ENCODE measurements at places on chromosomes 6 and 20.

DNA sequence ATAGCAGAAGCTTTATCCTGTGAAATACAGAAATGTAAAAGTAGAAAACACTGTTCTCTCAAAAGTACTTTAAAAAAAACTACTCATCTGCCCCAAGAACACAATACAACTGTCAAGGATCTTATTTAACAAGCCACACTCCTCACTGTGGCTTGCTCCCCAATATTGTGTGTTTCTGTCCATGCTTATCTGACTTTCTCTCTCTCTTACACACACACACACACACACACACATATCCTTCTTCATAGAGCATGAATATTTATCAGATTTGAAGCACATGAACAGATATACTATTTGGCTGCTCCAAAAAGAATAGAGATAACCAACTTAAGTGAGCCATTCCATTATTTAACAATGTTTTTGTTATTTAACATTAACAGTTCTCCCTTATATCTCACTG lies 3.6 kb upstream of the PHIP start:
- no peak for DNase-seq

GRCh38 chr20:17504898-17505635 lies 26.1 kb downstream of the BFSP1 start:
- peak; percentile 6 for DNase-seq

DNA sequence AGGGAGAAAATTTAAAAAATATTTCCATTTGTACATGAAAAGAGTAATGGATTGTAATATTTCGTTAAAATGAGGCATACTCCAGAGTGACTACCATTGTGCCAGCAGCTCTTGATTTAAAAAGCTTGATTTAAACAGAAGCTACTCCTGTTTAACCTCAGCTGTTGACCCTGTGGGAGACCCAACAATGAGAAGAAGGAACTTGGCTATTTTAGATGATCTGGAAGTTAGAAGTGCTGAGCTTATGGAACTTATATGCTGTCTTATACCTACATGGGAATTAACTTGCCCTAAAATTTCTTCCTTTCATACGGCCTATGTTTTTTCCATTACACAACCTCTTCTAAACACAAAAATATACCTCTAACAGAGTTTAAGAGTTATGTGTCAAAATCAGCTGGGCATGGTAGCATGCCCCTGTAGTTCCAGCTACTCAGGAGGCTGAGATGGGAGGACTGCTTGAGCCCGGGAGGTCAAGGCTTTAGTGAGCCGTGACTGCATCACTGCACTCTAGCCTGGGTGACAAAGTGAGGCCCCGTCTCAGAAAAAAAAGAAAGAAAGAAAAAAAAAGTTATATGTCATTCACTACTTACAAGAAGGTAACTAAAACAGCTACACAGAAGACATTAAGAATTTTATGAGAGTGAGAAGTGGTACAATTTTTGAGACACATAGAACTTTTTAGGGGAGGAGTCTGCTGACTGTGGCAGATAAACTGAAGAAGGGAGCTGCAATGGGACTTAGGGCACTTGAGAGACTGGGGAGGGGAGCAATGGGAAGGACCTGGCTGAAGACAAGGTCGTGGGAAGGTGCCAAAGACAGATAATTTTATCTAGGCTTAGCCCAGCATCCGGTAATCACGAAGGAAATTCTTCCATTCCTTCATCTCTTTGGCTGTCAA lies 139.9 kb downstream of the MYB start:
- no peak for DNase-seq

DNA sequence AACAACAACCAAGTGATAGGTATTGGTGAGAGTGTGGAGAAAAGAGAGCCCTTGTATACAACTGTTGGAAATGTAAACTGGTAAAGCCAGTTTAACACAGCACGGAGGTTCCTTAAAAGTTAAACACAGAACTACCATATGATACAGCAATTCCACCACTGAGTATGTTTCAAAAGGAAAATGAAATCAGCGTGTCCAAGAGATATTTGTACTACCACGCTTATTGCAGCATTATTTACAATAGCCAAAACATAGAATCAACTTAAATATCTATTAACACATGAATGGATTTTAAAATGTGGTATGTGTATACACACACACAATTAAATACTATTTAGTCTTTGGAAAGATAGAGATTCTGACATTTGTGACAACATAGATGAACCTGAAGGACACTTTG lies 1.1 kb downstream of the PTCHD4 start:
- DNase-seq, result no peak

DNA sequence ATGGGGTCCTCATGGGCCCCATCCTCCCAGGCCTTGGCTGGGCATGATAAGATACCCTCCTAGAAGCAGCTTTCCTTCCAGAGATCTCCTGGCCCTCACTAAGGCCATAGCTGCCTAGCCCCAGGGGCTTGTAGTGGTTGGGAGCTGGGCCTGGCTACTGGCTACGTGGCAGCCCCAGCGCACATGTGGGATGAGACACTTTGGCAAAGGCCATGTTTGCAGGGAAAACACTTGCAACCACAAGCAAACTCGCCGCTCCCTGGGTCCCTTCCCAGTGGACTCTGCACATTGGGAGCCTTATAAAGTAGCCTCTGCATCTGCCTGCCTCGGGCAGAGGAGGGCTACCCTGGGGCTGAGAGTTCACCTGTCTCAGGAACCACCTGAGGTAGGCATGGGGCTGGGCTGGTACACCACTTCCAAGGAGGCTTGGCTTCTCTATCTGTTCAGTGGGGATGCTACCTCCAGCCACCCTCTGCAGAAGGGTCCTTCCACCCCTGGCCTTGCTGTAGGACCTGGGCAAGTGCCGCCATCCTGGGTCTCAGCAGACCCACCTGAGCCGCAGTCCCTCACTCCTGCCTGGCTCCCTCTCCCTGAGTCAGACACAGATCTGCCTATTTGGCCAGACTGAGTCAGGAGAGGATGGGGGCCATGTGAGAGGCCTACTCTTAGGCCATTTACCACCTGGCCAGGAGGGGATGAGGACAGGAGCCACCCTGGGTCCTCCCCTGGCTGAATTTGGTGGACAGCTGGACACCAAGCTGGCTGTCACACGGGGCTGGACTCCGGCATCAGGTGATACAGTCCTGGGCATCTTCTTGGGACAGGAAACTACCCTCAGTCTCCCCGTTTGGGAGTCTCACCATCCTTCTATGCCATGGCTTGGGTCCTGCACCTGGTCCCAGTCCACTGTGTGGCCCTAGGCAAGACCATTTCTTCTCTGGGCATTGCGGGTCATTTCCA lies at the start of gene BPIFB2:
TSS of gene BPIFB2 (plus strand) at position 329 of the 960 bp plus-strand sequence. CDS start 871 bp downstream, outside the sequence.
- no peak for DNase-seq

DNA sequence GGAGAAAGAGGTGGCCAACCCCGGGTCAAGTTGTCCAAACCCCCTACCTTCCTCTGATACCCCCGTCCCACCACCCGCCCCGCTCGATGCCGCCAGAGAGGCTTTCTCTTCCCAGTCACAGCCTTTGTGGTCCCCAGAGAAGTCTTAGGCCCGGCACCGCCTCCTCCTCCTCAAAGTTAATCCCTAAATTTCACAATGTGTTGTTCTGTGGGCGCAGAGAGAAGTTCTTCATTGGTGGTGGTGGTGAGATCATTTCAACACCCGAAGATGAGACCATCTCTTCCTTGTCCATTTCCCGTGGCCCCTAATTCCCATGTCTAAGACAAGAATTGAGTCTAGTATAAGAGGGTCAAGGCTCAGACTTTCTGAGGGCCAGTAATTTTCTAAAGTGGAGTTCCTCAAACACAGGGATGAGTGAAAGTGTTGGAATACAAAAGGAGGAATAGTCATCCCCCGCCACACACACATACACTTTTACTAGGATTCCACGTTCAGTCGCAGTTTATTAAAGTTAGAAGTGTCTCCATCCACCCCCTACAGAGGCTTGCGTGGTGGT lies 10.4 kb downstream of the TRIM31 start:
- DNase-seq, result no peak

- DNase-seq, result no peak
Measured at GRCh38 chr6:160742090-160742489, 40.0 kb downstream of the PLG start.

DNA sequence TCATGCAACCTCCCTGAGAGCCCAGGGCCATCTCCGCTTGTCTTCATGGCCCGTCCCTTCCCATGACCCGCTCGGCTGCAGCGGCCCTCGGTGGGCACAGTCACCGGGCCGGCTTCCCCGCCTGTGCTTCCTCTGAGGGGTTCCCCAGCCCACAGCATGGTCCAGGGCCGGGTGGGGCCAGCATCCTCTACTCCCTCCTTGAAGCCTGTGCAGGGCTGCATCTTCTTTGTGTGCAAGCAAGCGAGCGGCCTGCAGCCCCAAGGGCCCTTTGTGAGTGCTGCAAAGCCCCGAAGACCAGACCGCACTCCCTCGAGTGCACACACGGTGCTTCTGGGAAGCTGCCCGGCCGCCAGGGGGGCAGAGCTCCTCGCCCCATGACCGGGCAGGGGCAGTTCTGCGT lies 265.8 kb downstream of the TAF4 start:
- DNase-seq, result no peak

- no peak for DNase-seq
Measured at GRCh38 chr6:38214159-38214558, 394.6 kb downstream of the ZFAND3 start.

- peak; percentile 18 for DNase-seq
Measured at GRCh38 chr20:4607287-4607713, 114.4 kb upstream of the PRND start.

DNA sequence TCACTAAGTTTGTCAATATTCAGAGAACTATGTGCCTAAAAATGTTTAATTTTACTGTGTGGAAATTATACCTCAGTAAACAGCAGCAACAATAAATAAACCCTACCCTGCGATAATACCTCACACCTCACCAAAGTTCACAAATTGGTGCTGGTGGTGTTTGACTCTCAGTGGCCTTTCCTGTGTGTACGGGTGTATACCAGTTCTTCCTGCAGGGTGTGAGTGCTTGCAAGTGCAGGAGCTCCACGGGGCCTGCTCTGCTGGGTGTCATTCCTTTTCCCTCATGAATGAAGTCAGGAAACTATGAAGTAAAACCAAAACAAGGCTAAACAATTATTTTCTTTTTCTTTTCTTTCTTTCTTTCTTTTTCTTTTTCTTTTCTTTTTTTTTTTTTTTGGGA lies 4.1 kb upstream of the ENPP5 start:
- no peak for DNase-seq

GRCh38 chr6:42025066-42025844 lies 25.1 kb upstream of the TAF8 start:
- DNase-seq, result no peak
